ENCODE measurements at places on chromosomes 7 and 10. TPM values are rescaled to one million over a fixed set of nuclear protein-coding genes. Genes with fewer than 3 reads are reported as not detected.

OPN1SW gene
- not detected for total RNA-seq

PRR15 gene
- total RNA-seq, result not detected

SAP25 gene
- 13.6 TPM for total RNA-seq

SLC16A12 gene
- total RNA-seq, result 10.3 TPM

MRPS17 gene
- 8.1 TPM for total RNA-seq

SCRN1 gene
- 176 TPM for total RNA-seq

UTF1 gene
- total RNA-seq, result not detected

Measured in sciatic nerve (tissue), 2 donors.